ENCODE measurements at places on chromosomes 3 and 15. TPM values are rescaled to one million over a fixed set of nuclear protein-coding genes. Genes with fewer than 3 reads are reported as not detected.
A peak's percentile ranks its signal among the peaks of the same experiment; 100 is the strongest.

DNA sequence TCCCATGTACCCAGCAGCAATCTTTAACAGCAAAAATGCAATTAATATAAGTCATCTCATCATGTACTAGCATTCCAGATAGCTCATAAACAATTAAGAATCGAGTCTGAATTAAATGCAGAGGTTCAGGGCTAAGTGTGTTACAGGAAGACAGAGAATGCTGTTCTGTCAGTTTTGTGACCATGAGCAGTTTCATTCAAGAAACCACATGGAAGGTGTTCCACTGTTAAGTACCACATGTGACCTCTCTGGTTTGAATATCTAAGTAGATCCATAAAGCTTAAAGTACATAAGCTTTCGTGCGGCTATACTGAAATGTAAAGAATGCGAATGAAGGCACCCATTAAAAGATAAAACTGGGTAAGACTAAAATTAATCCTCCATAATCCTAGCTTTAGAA lies 272.3 kb downstream of the IL5RA start:
- H3K4me1 ChIP-seq: no peaks in the 10 kb centered on the region
- no peak for DNase-seq
- no peak overlapping the region for H3K27ac ChIP-seq
- H3K36me3 ChIP-seq: no peaks in the 10 kb centered on the region
- no peak overlapping the region for H3K4me3 ChIP-seq

- DNase-seq: no peak
- no peaks in the 10 kb centered on the region for H3K36me3 ChIP-seq
- H3K27me3 ChIP-seq: no peaks in the 10 kb centered on the region
- H3K27ac ChIP-seq: no peak overlapping the region
- no peak overlapping the region for H3K4me3 ChIP-seq
These were observed 419.6 kb downstream of the DIPK2A start for GRCh38 chr3:144391236-144391635.

DNA sequence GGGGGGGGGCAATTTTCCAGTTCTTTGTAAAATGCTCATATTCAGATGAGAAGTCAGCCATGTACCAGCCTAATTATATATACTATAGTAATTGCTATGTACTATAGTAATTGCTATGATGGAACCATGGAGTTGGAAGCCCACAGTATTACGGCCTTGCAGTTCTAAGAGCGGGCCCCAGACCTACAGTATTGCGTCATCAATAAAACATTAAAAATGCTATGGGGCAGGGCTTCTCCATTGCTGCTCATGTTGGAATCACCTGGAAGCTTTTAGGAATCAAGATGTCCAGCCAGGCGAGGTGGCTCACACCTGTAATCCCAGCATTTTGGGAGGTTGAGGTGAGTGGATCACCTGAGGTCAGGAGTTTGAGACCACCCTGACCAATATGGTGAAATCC lies 443.7 kb upstream of the GRM7 start:
- no peak for DNase-seq
- no peak overlapping the region for H3K27ac ChIP-seq
- no peaks in the 10 kb centered on the region for H3K27me3 ChIP-seq
- no peak overlapping the region for H3K4me3 ChIP-seq
- no peaks in the 10 kb centered on the region for H3K36me3 ChIP-seq

GRCh38 chr15:45906230-45906629 lies 271.4 kb downstream of the SQOR start:
- no peak overlapping the region for H3K4me3 ChIP-seq
- no peaks in the 10 kb centered on the region for H3K27me3 ChIP-seq
- DNase-seq: no peak

DNA sequence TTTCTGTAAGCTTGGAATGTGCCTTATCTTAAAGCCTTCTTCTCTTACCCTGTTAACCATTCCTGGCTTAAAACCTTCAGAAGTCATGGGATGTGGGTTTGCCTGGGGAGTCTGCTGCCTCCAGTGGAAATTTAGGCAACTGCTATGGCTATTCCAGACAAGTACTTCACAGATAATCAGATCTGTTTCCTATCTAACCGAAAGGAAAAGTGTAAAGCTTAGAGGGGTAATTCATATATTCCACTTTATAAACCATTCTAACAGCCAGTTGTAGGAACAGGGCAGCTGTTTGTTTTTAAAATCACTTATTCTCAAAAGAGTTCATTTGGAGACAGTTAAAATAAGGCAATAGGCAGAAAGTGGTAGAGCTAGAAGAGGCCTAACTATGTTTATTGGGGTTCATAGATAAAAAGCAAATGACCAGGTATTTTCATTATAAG lies 219.9 kb downstream of the TCF12 start:
- H3K27me3 ChIP-seq: no peaks in the 10 kb centered on the region
- no peak overlapping the region for H3K4me3 ChIP-seq
- no peak overlapping the region for H3K27ac ChIP-seq
- no peaks in the 10 kb centered on the region for H3K36me3 ChIP-seq

DNA sequence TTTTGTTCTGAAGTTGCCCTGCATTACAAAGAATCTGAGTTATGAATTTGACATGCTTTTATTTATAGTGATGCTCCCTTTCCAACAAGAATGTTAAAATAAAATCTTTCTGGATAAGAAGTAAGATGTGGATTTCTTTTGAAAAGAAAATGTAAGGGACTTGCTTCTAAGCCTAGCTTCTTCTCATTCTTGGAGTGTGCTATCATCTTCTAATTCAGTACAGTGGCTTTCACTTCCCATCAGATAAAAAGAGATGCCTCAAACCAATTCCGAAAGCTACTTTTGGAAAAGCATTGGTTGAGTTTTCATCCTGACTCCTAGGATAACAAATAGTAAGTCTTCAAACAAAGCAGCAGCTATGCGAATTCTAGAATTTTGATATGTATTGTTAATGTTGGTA lies 197.0 kb upstream of the ZPLD1 start:
- no peak for DNase-seq
- peaks cover 6% of the 10 kb centered on the region for H3K4me1 ChIP-seq
- no peaks in the 10 kb centered on the region for H3K36me3 ChIP-seq
- H3K27ac ChIP-seq: no peak overlapping the region
- H3K4me3 ChIP-seq: no peak overlapping the region
- no peaks in the 10 kb centered on the region for H3K27me3 ChIP-seq

GRCh38 chr3:197042539-197042938 lies 12.9 kb upstream of the MELTF start:
- H3K4me3 ChIP-seq: no peak overlapping the region
- H3K4me1 ChIP-seq: no peaks in the 10 kb centered on the region
- DNase-seq: no peak
- no peaks in the 10 kb centered on the region for H3K27me3 ChIP-seq
- H3K36me3 ChIP-seq: peaks cover 10% of the 10 kb centered on the region

- no peak overlapping the region for H3K4me3 ChIP-seq
- H3K27me3 ChIP-seq: no peaks in the 10 kb centered on the region
- no peaks in the 10 kb centered on the region for H3K4me1 ChIP-seq
- H3K36me3 ChIP-seq: peaks cover 6% of the 10 kb centered on the region
These were observed 48.6 kb downstream of the ZDHHC3 start for GRCh38 chr3:44927371-44927770.

- H3K36me3 ChIP-seq: no peaks in the 10 kb centered on the region
- DNase-seq: no peak
- H3K27me3 ChIP-seq: no peaks in the 10 kb centered on the region
- peaks cover 23% of the 10 kb centered on the region for H3K4me1 ChIP-seq
- no peak overlapping the region for H3K4me3 ChIP-seq
These were observed 4.5 kb downstream of the RAB7A start for GRCh38 chr3:128730471-128730870.

- H3K4me3 ChIP-seq: no peak overlapping the region
- peaks cover 18% of the 10 kb centered on the region for H3K4me1 ChIP-seq
- H3K36me3 ChIP-seq: peaks cover 14% of the 10 kb centered on the region
- no peak for DNase-seq
- no peaks in the 10 kb centered on the region for H3K27me3 ChIP-seq
These were observed 20.4 kb upstream of the MAP6D1 start for GRCh38 chr3:183845608-183846288.

DNA sequence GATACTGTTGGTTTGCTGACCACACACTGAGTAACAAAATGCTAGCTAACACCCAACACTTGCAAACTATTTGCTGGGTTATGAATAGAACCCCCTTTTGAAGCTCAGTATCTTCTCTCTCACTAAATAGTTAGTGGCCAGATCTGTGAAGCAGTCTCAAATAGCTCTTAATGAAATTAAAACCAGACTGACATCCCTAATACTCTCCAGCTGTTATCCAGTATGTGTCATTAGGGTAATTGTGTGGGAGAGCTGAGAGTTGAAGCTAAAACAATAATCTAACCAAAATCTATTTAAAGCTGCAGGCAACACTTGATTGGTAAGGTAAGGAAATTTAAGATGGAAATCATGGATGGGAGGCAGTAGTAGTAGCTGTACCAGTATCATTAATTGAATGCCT lies 110.4 kb upstream of the RORA start:
- no peak overlapping the region for H3K27ac ChIP-seq
- DNase-seq: no peak
- no peak overlapping the region for H3K4me3 ChIP-seq
- H3K36me3 ChIP-seq: no peaks in the 10 kb centered on the region

GRCh38 chr3:48466386-48467109 lies 20.0 kb downstream of the ATRIP start:
- H3K27me3 ChIP-seq: no peaks in the 10 kb centered on the region
- DNase-seq: no peak
- H3K4me3 ChIP-seq: peak overlapping the region; percentile 60
- H3K27ac ChIP-seq: peak overlapping the region; percentile 98

GRCh38 chr3:25418596-25418995 lies 9.5 kb upstream of the RARB start:
- H3K27me3 ChIP-seq: peaks cover 52% of the 10 kb centered on the region
- no peak overlapping the region for H3K27ac ChIP-seq
- H3K36me3 ChIP-seq: no peaks in the 10 kb centered on the region
- no peak for DNase-seq
- no peaks in the 10 kb centered on the region for H3K4me1 ChIP-seq

- H3K27ac ChIP-seq: no peak overlapping the region
- peaks cover 31% of the 10 kb centered on the region for H3K27me3 ChIP-seq
- H3K4me3 ChIP-seq: no peak overlapping the region
- H3K4me1 ChIP-seq: no peaks in the 10 kb centered on the region
These were observed 318.6 kb downstream of the FGF12 start for GRCh38 chr3:192408647-192409200.

- DNase-seq: no peak
- H3K27ac ChIP-seq: no peak overlapping the region
- no peak overlapping the region for H3K4me3 ChIP-seq
- no peaks in the 10 kb centered on the region for H3K27me3 ChIP-seq
- H3K36me3 ChIP-seq: no peaks in the 10 kb centered on the region
- H3K4me1 ChIP-seq: no peaks in the 10 kb centered on the region
These were observed 78.5 kb downstream of the OCA2 start for GRCh38 chr15:28020644-28021043.

DNA sequence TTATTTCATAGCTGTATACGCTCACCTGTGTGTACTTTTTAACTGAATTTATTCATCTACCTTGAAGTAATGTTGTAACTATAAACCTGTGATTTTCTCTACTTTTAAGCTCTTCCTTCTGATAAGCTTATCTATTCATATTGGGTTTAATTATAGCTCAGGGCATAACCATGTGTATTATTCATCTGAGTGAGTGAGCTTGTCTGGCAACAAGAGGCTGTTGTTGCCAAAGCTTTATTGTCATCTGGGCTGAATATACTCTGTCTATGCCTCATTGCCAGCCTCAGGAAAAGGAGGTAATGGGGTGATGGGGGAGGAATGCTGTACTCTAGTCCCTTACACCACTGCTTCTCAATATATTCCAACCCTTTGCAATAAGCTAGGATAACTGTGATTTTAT lies 292.4 kb downstream of the UBE2E2 start:
- peaks cover under 1% of the 10 kb centered on the region for H3K4me1 ChIP-seq
- H3K27ac ChIP-seq: no peak overlapping the region
- H3K27me3 ChIP-seq: no peaks in the 10 kb centered on the region
- H3K36me3 ChIP-seq: no peaks in the 10 kb centered on the region
- DNase-seq: no peak

DNA sequence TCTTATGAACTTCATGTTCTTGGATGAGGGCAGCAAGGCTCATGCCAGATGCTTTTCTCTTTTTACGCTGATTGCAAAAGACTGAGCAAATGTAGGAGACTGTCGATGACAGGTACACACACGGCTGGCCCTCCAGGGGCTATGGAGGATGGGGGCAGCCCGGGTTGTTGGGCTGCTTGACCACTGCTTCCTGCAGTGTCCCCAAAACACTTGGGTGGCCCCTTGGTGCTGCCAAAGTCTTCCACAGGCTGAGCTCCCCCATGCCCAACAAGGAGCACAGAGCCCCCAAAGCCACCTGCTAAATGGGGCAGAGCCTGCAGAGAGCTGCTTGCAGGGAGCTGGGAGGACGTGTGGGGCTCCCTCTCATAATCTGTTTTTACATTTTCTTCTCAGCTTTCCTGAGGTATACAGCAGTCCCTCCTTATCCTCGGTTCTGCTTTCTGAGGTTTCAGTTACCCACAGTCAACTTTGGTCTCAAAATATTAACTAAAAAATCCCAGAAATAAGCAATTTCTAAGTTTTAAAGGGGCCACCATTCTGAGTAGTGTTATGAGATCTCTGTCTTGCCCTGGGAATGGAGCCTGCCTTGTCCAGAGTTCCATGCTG lies 7.3 kb downstream of the PRR23E start:
- no peaks in the 10 kb centered on the region for H3K27me3 ChIP-seq
- no peaks in the 10 kb centered on the region for H3K36me3 ChIP-seq
- no peaks in the 10 kb centered on the region for H3K4me1 ChIP-seq
- H3K4me3 ChIP-seq: no peak overlapping the region
- H3K27ac ChIP-seq: no peak overlapping the region

DNA sequence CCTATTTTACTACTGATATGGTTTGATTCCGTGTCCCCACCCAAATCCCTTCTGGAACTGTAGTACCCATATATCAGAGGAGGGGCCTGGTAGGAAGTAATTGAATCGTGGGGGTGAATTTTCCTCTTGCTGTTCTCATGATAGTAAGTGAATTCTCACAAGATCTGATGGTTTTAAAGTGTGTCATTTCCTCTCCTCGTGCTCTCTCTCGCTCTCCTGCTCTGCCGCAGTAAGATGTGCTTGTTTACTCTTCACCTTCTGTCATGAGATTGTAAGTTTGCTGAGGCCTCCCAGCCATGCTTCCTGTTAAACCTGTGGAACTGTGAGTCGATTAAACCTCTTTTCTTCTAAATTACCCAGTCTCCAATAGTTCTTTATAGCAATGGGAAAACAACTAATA lies 81.2 kb upstream of the ZBTB20 start:
- no peak overlapping the region for H3K4me3 ChIP-seq
- H3K27ac ChIP-seq: no peak overlapping the region
- H3K27me3 ChIP-seq: no peaks in the 10 kb centered on the region

GRCh38 chr15:82081914-82082762 lies 36.3 kb upstream of the MEX3B start:
- no peaks in the 10 kb centered on the region for H3K27me3 ChIP-seq
- DNase-seq: no peak
- no peaks in the 10 kb centered on the region for H3K36me3 ChIP-seq
- no peaks in the 10 kb centered on the region for H3K4me1 ChIP-seq
- H3K4me3 ChIP-seq: no peak overlapping the region

GRCh38 chr3:64766440-64766839 lies 78.6 kb upstream of the ADAMTS9 start:
- no peak overlapping the region for H3K4me3 ChIP-seq
- H3K4me1 ChIP-seq: no peaks in the 10 kb centered on the region
- H3K27ac ChIP-seq: no peak overlapping the region
- no peak for DNase-seq
- H3K36me3 ChIP-seq: no peaks in the 10 kb centered on the region

GREM1 gene
- 0.66 TPM for total RNA-seq

RASL12 gene
- total RNA-seq: 0.25 TPM

ZBED2 gene
- total RNA-seq: 16.1 TPM

CLSTN2 gene
- total RNA-seq: 0.02 TPM

SRP14 gene
- 168 TPM for total RNA-seq

PPM1L gene
- total RNA-seq: 13.2 TPM

ZCWPW2 gene
- 1.1 TPM for total RNA-seq

MESP2 gene
- total RNA-seq: 0.20 TPM

SEMA7A gene
- total RNA-seq: 13.8 TPM

KLHL6 gene
- total RNA-seq: 0.15 TPM

APEH gene
- total RNA-seq: 246 TPM

IL16 gene
- total RNA-seq: 0.81 TPM

Measured in HCT116 (cell line).